SK-N-MC (cell line): ENCODE measurements at places on chromosomes 1 and 21.

DNA sequence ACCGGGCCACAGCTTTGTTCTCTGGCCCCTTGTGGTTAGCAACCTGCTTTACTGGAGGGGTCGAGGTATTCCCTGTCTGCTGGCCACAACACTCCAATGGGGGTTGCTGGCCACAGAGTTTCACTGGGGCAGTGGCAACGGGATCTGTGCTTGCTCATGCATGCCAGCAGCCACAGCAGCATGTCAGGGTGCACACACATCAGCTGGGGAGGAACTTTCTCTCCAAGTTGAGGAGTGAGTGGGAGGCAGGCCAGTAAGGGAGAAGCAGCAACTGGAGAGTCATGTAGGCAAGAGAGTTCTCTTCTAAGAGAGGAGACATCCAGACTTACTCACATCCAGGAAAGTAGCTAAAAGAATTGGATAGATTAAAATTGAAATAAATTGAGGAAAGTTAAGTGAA lies 38.0 kb downstream of the SAMD13 start:
- no peak for DNase-seq

DNA sequence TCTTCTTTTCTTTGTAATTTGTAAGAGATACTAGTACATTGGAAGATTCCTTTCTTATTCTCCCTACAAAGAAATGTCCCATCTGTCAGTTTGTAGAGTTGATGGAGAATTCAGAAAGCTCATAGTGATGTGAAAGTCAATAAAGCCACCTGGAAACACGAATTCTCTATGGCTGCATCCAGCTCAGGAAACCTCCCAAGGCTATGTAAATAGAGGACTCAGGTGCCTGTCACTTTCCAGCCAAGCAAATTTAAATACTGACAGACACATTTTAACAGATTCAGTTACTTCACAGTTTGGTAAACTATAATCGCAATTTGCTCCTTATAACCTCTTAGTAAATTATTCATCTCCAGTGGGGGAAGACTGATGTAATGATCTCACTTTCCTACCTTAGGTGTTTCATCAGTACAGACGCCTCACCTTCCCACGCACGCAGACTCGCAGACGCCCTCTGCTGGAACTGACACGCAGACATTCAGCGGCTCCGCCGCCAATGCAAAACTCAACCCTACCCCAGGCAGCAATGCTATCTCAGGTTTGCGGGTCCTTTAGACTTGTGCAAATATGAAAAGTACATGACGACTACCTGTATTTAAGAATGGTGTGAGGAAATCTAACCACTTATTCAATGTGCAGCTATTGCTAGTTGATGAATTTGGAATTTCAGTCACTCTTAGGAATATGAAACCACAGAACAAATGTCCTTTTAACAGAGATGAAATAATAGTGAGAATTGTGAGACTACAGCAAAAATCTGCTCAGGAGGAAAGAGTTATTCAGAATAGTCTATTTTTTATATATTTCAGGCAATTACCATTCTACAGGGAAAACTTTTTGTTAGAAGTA lies 60.6 kb downstream of the PTPRC start:
- DNase-seq = no peak

DNA sequence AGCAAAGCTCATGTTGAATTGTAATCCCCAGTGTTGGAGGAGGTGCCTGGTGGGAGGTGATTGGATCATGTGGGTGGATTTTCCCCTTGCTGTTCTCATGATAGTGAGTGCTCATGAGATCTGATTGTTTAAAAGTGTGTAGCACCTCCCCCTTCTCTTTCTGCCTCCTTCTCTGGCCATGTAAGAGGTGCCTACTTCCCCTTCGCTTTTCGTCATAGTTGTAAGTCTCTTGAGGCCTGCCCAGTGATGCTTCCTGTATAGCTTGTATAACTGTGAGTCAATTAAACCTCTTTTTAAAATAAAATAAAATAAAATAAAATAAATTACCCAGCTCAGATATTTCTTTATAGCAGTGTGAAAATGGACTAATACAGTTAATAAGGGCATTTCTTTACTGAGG lies 1025.7 kb downstream of the PLA2G4A start:
- no peak for DNase-seq

GRCh38 chr21:16376673-16377072 lies 646.9 kb downstream of the USP25 start:
- DNase-seq = no peak

DNA sequence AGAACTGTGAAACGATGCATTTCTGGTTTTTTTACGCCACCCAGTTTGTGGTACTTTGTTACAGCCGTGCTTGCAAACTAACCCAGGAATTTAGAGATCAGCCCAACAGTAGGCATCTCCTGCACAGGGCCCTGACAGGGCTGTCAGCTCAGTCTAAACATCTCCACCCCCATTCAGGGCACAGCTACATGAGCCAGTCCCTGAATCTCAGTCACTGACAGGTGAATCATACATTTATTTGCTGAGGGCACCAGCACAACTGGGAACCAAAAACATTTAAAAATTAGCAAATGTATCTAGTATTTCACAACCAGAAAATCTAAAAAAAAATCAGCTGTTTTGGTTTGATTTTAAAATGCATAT lies 30.7 kb downstream of the PRDX6 start:
- DNase-seq = no peak

DNA sequence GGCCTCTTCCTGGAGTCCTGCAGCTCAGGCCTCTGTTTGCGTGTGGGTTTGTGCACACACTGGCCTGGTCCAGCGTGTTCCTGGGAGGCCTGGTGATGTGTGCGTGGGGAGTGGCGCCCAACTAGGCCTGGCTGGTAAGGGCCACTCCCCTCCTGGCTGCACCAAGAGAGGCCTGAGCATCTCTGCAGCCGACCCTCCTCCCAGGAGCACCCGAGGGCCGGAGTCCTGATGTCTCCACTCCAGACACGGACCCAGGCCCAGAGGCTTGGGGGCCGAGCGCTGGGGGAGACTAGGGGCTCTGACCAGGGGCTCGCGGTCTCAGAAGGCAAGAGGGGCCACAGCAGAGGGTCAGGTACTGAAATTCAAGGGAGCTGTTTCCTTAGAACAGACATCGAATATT lies 33.3 kb downstream of the MORN1 start:
- DNase-seq = no peak

- no peak for DNase-seq
These were observed 19.3 kb upstream of the FOXO6 start for GRCh38 chr1:41341772-41342562.

GRCh38 chr1:153312570-153313186 lies at the start of gene PGLYRP3:
TSS of gene PGLYRP3 (minus strand) at chr1:153312952. CDS start at chr1:153310665, 2,287 bp downstream.
- no peak for DNase-seq

- no peak for DNase-seq
These were observed 203.0 kb downstream of the PLPP3 start for GRCh38 chr1:56376188-56376984.

GRCh38 chr1:156864796-156865195 lies 4.1 kb downstream of the NTRK1 start:
- DNase-seq = no peak

DNA sequence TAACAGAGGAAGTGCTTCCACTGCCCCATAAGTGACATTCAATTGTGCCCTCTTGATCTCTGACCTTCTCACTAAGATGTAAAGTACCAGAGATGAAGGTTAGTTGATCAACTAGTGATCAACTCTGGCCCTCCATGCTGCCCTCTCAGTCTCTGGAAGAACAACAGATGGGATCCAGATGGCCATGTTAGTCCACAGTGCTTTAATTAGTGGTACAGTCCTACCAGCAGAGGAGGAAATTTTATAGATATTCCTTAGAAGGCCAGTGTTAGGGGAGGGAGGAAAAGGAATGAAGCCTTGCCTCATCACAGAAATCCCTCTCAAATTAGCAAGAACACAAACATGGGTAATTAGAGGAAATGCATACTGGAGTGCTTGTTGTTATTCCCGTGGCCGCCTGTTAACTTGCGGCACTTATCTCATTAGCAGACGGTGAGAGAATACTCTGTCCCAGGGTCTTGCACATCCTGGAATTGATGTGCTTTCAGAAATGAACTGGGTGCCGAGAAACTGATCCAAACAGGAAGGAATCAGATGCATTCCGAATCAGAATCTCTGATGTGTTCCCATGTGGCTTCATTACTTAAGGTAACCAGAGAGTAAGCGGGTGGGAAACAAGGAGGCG lies 91.1 kb upstream of the RGS4 start:
- no peak for DNase-seq

DNA sequence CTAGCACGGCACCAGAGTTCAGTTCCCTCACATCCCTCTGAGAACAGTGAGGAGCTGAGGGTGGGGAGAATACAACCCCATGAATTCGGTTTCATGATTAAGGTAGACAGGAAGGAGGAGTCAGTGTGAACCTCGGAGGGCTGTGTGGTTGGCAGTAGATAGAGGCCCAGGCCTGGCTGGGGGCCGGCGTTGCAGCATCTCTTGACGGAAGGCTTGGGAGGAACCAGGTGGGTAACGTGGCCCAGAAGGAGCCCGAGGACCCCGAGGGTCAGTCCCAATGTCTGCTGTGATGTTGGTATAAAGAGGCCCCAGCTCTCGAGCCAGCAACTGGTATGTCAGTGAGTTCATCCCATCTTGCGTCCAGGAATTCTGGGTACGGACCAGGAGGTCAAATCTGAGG lies 5.5 kb downstream of the PPOX start:
- DNase-seq = no peak
